Activated CD8-positive, alpha-beta memory T cell treated with anti-CD3 and anti-CD28 coated beads, Interleukin-2, amount 10 ng/mL, durations not matched to agents 7 days and 5 days (primary cell): ENCODE measurements at places on chromosomes 11 and 22. TPM values are rescaled to one million over a fixed set of nuclear protein-coding genes. Genes with fewer than 3 reads are reported as not detected.

GRCh38 chr11:73396251-73396930, 20.2 kb downstream of the RELT start:
- no peaks in the 10 kb centered on the region for H3K27me3 ChIP-seq
- H3K36me3 ChIP-seq = peaks cover 5% of the 10 kb centered on the region
- no peak for DNase-seq
- no peak overlapping the region for H3K27ac ChIP-seq
- H3K4me1 ChIP-seq = peaks cover 3% of the 10 kb centered on the region

DNA sequence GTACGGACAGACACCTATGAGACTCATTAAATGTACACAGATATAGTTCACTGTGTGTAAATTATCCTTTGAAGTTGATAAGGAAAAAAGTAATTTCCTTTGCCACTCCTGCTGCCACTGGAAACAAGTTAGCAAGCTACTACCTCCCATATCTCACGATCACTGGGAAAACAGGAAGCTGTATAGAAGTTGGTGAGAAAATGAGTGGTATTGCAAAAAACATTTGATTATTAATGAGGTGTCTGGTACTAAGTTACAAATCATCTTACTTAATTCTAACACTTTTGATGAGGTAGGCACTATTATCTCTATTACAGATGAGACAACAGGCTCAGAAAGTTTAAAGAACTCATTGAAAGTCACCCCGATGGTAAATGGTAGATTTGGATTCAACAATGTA, 68.5 kb downstream of the GAB2 start:
- DNase-seq = no peak
- H3K4me3 ChIP-seq = no peak overlapping the region
- H3K4me1 ChIP-seq = peaks cover 48% of the 10 kb centered on the region
- no peaks in the 10 kb centered on the region for H3K27me3 ChIP-seq
- peaks cover 20% of the 10 kb centered on the region for H3K36me3 ChIP-seq

DNA sequence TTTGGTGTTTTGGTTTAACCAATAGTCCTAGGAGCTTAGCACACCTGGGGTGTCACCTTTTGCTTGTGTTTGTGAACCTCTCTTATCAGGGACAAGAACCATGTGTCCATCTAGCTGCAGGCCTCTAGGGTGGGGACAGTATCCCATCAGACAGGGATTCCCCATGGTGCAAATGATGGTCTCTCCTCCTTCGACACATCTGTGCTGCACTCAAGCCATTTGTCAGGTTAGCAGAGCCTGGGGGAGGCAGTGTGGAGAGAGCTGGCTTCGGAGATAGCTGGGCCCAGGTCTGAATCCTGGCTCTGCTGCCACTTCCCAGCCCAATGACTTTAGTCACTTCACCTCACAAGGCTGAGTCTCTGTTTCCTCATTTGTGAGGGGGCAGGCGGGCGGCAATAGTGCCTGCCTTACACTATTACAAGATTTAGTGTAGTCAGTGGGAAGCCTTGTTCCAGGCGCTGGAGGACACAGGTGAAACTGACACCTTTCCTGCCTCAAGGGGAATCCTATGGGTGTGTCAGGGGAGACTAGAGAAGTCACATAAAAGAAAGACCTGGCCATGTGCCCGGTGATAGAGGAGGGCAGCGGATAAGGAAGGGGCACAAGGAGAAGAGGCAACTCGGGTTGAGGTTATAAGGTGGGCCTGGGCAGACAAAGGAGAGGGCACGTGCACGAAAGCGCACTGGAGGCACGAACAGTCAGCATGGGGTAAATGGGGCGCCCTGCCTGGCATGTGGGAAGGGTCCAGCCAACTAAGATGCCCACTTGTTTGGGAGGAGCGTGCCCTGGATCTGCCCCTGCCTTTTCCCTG, 12.6 kb downstream of the KLHL35 start:
- H3K27ac ChIP-seq = no peak overlapping the region
- DNase-seq = no peak
- peaks cover 8% of the 10 kb centered on the region for H3K36me3 ChIP-seq
- H3K4me3 ChIP-seq = no peak overlapping the region
- H3K27me3 ChIP-seq = no peaks in the 10 kb centered on the region

DNA sequence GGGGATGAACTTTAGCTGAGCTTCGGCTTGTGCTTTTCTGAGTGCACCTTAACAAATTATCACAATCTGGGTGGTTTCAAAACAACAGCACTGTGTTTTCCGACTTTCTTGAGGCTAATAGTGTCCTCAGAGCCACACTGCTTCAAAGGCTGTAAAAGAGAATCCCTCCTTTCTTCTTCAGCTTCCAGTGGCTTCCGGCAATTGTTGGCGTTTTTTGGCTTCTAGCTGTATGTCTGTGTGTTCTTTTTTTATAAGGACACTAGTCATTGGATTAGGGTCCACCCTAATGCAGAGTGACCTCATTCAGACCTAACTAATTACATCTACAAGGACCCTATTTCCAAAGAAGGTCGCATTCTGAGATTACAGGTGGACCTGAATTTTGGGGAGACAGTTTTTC, 30.6 kb downstream of the KIAA1671 start:
- peaks cover 45% of the 10 kb centered on the region for H3K27me3 ChIP-seq
- no peak overlapping the region for H3K27ac ChIP-seq
- H3K4me1 ChIP-seq = peaks cover 21% of the 10 kb centered on the region
- no peak overlapping the region for H3K4me3 ChIP-seq

GRCh38 chr11:70618431-70619101, 220.2 kb downstream of the CTTN start:
- no peak overlapping the region for H3K4me3 ChIP-seq
- H3K27ac ChIP-seq = no peak overlapping the region
- H3K27me3 ChIP-seq = no peaks in the 10 kb centered on the region
- no peak for DNase-seq

- H3K4me3 ChIP-seq = peak within 1 kb of the TSS; percentile 69
- peaks cover 36% of the 10 kb centered on the region for H3K27me3 ChIP-seq
- DNase-seq = no peak
- peaks cover 4% of the 10 kb centered on the region for H3K36me3 ChIP-seq
These were observed at the start of gene GALR3 for GRCh38 chr22:37823134-37823985. GALR3 (plus strand) TSS chr22:37823382; CDS start chr22:37823407, 25 bp downstream.

DNA sequence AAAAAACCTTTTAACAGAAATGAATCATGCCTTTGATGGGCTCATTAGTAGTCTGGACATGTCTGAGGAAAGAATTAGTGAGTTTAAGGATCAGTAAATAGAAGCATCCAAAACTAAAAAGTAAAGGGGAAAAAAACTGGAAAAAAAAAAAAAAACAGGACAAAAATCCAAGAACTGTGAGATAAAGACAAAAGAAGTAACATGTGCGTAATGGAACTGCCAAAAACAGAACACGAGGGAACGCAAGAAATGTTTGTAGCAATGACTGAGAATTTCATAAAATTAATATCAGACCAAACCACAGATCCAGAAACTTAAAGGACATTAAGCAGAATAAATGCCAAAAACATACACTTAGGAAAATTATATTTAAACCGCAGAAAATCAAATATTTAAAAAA, 77.4 kb downstream of the MS4A13 start:
- no peaks in the 10 kb centered on the region for H3K4me1 ChIP-seq
- H3K27ac ChIP-seq = no peak overlapping the region
- no peak overlapping the region for H3K4me3 ChIP-seq

DNA sequence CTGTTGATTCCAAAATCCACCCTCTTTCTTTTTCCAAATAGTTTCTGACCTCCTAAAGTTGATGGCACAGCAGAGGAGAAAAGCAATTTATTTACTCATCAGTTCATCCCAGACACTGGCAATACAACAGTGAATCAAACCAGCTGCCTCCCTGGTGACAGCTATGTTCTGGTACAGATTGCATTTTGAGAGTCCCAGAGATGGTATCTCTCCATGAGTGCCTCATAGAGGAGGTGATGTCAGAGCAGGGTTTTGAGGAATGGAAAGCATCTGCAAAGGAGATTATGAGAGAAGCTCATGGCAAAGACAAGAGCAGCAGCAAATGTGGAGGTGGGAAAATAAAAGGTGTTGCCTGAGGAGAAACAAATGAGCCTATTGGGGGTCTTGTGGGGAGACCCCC, 377.2 kb downstream of the MN1 start:
- peaks cover 10% of the 10 kb centered on the region for H3K27me3 ChIP-seq
- no peaks in the 10 kb centered on the region for H3K4me1 ChIP-seq
- no peaks in the 10 kb centered on the region for H3K36me3 ChIP-seq
- no peak overlapping the region for H3K27ac ChIP-seq
- DNase-seq = no peak

DNA sequence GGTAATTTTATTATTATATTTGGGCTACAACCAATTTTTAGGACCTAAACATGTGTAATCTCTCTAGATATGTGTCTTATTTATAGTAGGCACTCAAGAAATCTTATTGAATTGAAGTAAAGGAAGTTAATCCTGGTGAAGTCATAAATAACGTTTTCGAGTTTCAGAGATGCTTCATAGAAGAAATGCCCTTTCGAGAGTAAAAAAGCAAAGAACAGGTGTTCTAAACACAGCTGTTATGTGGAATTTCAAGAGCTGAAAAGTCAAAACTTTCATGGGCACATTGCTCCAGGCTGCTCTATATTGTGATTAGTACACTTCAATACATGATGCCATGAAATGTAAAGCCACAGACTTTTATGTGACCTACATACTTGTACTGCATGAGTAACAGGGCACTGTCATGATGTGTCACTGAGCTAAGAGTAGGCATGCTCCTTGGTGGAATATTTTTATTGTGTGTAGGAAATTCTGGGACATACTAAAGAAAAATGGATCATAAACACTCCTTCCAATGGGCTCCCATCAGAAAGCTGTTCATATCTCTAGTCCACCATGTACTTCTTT, 7.2 kb upstream of the ELMOD1 start:
- H3K27ac ChIP-seq = no peak overlapping the region
- H3K4me1 ChIP-seq = no peaks in the 10 kb centered on the region

- H3K4me3 ChIP-seq = no peak overlapping the region
- H3K27me3 ChIP-seq = no peaks in the 10 kb centered on the region
- peaks cover 16% of the 10 kb centered on the region for H3K4me1 ChIP-seq
- peaks cover 8% of the 10 kb centered on the region for H3K36me3 ChIP-seq
- peak overlapping the region; percentile 41 for H3K27ac ChIP-seq
These were observed 24.7 kb downstream of the CPT1A start for GRCh38 chr11:68816917-68817419.

GRCh38 chr11:72456651-72457050, 22.3 kb upstream of the CLPB start:
- no peak overlapping the region for H3K27ac ChIP-seq
- H3K4me3 ChIP-seq = no peak overlapping the region
- no peak for DNase-seq
- H3K27me3 ChIP-seq = peaks cover 14% of the 10 kb centered on the region
- no peaks in the 10 kb centered on the region for H3K36me3 ChIP-seq

- peak within 1 kb of the TSS; percentile 95 for H3K4me3 ChIP-seq
- H3K4me1 ChIP-seq = peaks cover 45% of the 10 kb centered on the region
- no peaks in the 10 kb centered on the region for H3K27me3 ChIP-seq
- DNase-seq = peak; percentile 99
- peaks cover 29% of the 10 kb centered on the region for H3K36me3 ChIP-seq
- H3K27ac ChIP-seq = peak within 1 kb of the TSS; percentile 97
These were observed at the start of gene TMEM179B for GRCh38 chr11:62787005-62787759. TMEM179B (plus strand) TSS chr11:62787402; CDS start chr11:62787432, 30 bp downstream.

- no peak for DNase-seq
- H3K4me3 ChIP-seq = no peak overlapping the region
- no peaks in the 10 kb centered on the region for H3K4me1 ChIP-seq
- no peaks in the 10 kb centered on the region for H3K27me3 ChIP-seq
- peaks cover 22% of the 10 kb centered on the region for H3K36me3 ChIP-seq
These were observed 59.4 kb downstream of the SBF1 start for GRCh38 chr22:50415426-50415825.

- H3K4me3 ChIP-seq = no peak overlapping the region
- peaks cover 2% of the 10 kb centered on the region for H3K27me3 ChIP-seq
- no peaks in the 10 kb centered on the region for H3K36me3 ChIP-seq
- no peak overlapping the region for H3K27ac ChIP-seq
- no peak for DNase-seq
- H3K4me1 ChIP-seq = no peaks in the 10 kb centered on the region
These were observed 422.6 kb downstream of the MN1 start for GRCh38 chr22:27378995-27379394.

ZP1 gene
- not detected for total RNA-seq

CRYAB gene
- not detected for total RNA-seq

SLC35C1 gene
- 15.7 TPM for total RNA-seq

SYT13 gene
- not detected for total RNA-seq

MMP12 gene
- not detected for total RNA-seq
